ENCODE measurements at places on chromosomes 1 and 21.

- no peak for DNase-seq
Measured at GRCh38 chr1:63662841-63663240, 69.6 kb downstream of the PGM1 start.

- DNase-seq, result no peak
Measured at GRCh38 chr1:81682490-81682889, 118.2 kb upstream of the ADGRL2 start.

- DNase-seq, result no peak
Measured at GRCh38 chr1:167620002-167620401, 10.0 kb upstream of the RCSD1 start.

DNA sequence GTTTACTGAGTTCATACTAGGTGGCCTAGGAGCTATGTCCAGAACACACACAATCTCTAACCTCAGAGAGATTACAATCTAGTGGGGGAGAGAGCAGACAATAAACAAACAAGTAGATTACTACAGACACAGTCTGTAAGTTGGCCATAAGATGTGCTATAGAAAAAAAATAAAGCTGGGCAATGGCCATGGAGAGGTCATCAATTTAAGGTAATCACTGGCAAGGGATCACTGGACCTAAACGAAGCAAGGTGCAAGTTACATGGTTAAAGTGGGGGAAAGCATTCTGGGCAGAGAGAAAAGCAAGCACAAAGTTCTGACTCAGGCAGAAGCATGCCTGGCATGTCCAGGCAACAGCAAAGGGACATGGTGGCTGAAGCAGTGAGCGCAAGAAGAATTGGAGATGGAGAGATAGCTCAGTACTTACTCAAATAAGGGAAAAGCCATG is 147.0 kb downstream of the RERE start:
- no peak for DNase-seq

DNA sequence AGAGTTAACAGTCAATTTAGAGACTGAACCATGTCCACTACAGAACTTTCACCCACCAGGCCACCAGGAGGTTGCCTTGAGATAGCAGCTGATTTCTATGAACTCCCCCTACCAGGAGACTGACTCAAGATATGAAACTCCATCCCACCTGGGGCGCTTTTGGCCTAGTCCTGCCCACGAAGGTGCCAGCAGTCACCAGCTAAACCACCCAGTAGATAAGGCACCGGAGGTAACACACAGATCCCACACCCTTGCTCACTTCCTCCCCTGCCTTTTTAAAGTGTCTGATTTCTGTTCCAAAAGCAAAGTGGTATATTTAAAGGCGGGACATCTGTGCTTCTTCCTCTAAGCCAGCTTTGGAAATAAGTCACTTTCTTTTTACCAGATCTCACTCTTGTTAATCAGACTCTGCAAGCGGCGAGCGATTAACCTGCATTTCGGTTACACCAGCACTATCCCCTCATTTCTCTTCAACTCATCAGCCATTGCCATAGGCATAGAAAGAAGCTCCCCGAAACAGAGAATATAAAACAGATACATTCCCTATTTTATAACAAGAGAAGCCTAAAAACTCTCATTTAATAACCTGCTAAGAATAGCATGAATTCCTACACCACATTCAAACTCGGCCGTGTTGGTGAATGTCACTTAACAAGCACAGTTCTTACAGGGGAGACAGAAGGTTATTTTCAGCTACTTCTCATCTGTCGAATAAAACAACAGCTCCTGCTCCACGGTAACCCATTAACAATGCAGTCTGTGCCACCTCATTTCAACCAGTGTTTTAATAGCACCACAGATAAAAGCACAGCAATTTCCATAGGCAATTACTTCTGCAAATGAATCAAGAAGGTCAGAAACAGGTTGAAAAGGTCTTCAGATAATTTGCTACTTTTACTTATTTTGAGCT is 318.1 kb downstream of the KCNH1 start:
- no peak for DNase-seq

- no peak for DNase-seq
Measured at GRCh38 chr1:48775831-48776392, 779 bp downstream of the BEND5 start.

DNA sequence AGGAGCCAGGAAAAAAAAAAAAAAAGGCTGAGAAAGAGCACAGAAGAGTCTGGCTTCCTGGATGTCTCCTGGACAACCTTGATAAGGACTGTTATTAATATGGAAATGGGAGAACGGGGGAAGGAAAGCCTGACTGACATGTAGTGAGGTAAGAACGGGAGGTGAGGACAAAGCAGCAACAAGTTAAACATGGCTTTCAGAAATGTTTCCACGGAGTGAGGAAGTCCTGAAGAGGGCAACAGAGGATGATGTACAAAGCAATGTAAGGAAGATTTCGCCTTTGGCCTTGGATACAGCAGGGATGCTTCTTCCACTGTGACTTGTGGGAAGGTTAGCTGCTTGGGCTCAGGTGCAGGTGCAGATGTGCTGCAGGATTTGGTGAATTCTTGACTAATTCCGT is 11.9 kb upstream of the NIBAN1 start:
- DNase-seq, result no peak

- no peak for DNase-seq
Measured at GRCh38 chr1:110483308-110483685, 32.3 kb downstream of the PROK1 start.

- no peak for DNase-seq
Measured at GRCh38 chr1:46193984-46194570, 4.2 kb downstream of the POMGNT1 start.

- no peak for DNase-seq
Measured at GRCh38 chr1:158334526-158335212, 3.3 kb upstream of the CD1B start.

- no peak for DNase-seq
Measured at GRCh38 chr1:42922687-42923366, 35.8 kb downstream of the SLC2A1 start.

- no peak for DNase-seq
Measured at GRCh38 chr1:31551208-31551607, 25.1 kb upstream of the TINAGL1 start.

DNA sequence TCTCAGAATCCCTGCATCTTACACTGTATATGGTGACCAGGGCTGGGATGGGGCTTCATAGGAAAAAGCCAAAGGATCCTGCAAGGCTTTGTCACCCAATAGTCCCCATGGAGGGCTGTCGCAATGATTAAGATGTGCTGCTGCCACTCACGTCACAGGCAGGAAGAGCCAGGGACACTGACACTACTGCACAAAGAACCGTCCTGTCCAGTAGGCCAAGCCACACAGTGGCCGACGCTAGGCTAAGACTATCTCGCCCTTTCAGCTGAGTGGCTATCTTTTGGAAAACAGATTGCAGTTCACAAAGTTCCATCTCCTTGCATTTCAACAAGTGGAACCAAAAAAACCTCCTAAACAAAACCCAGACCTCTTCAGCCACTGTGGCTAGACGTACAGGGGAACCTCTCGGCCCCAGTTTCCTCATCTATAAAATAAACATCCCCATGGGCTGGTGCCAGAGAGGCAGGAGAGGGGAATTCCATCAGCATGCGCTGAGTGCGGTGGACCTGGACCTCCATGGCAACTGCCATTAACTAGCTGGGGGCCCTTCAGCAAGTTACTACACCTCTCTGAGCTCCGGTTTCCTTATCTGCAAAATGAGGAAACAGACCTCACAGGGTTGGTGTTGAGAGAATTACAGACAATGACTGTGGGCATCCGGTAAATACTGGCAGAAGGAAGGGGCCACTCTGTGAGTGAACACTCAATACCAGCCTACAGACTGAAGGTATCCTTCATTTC is 8.7 kb downstream of the CAPZB start:
- DNase-seq, result no peak
